Kidney (tissue), 22 donors: ENCODE measurements at places on chromosomes 7 and 10.

GRCh38 chr10:56633876-56634452, 272.9 kb upstream of the ZWINT start:
- H3K27ac ChIP-seq = no peak overlapping the region
- no peaks in the 10 kb centered on the region for H3K27me3 ChIP-seq
- H3K4me1 ChIP-seq = no peaks in the 10 kb centered on the region
- no peak for DNase-seq

DNA sequence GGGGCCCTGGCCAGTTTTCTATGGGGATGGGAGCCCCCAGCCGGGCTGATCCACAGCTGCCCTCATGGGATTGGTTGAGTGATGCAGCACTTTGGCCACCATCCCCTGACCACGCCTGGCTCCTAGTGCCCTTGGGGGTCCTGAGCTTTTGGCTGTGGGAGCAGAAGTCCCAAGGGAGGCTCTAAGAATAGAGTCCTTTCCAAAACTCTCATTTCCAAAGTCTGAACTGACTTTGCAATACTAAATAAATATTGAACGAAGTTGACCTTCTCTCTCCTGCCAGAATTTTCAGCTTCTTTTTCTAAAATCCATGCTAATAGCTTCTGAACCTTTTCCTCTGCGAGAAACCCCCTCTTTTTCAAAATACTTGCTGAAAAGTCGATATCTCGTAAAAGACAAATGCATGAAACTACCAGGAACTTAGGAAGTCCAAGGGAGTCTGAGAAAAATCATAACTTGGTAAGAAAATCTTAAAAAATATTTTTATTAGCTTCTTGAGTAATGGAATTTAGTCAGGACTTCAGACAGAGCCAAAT, 62.7 kb upstream of the IGFBP3 start:
- no peaks in the 10 kb centered on the region for H3K36me3 ChIP-seq

DNA sequence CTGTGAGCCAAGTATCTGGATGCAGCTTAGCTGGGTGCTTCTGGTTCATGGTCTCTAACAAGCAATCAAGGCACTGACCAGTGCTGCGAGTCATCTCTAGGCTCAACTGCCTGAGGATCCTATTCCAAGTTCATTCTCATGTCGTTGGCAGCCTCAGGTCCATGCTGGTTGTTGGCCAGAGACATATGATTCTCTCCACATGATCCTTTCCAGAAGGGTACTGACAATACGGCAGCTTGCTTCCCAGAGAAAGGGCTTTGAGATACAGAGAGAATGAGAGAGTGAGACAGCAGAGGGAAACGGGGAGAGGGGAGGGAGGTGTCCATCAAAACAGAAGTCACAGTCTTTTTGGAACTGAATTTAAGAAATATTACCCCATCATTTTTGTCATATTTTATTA, 405.6 kb downstream of the XPNPEP1 start:
- no peak overlapping the region for H3K27ac ChIP-seq
- H3K36me3 ChIP-seq = no peaks in the 10 kb centered on the region
- DNase-seq = no peak

- no peak for DNase-seq
- H3K36me3 ChIP-seq = peaks cover 19% of the 10 kb centered on the region
- H3K27me3 ChIP-seq = no peaks in the 10 kb centered on the region
- H3K4me1 ChIP-seq = peaks cover 8% of the 10 kb centered on the region
Observed at GRCh38 chr7:99409806-99410205, 1.0 kb downstream of the BUD31 start.

GRCh38 chr10:63965846-63966245, 444.6 kb downstream of the REEP3 start:
- no peak for DNase-seq
- H3K27ac ChIP-seq = no peak overlapping the region
- H3K36me3 ChIP-seq = no peaks in the 10 kb centered on the region
- H3K27me3 ChIP-seq = no peaks in the 10 kb centered on the region
- no peak overlapping the region for H3K4me3 ChIP-seq

GRCh38 chr7:120180221-120180620, 92.8 kb upstream of the KCND2 start:
- no peaks in the 10 kb centered on the region for H3K27me3 ChIP-seq
- no peak for DNase-seq
- H3K27ac ChIP-seq = no peak overlapping the region
